ENCODE measurements at places on chromosomes 7 and 10. TPM values are rescaled to one million over a fixed set of nuclear protein-coding genes. Genes with fewer than 3 reads are reported as not detected.

DNA sequence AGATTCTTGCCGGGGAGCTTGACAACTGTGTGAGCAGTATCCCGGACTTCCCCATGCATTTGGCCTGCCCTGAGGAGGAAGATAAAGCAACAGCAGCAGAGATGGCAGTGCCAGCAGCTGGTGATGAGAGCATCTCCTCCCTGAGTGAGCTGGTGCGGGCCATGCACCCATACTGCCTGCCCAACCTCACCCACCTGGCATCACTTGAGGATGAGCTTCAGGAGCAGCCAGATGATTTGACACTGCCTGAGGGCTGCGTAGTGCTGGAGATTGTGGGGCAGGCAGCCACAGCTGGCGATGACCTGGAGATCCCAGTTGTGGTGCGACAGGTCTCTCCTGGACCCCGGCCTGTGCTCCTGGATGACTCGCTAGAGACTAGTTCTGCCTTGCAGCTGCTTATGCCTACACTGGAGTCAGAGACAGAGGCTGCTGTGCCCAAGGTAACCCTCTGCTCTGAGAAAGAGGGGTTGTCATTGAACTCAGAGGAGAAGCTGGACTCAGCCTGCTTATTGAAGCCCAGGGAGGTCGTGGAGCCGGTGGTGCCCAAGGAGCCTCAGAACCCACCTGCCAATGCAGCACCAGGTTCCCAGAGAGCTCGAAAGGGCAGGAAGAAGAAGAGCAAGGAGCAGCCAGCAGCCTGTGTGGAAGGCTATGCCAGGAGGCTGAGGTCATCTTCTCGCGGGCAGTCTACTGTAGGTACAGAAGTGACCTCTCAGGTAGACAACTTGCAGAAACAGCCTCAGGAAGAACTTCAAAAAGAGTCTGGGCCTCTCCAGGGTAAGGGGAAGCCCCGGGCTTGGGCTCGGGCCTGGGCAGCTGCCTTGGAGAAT is 6.7 kb downstream of the PPRC1 start:
- H3K4me1 ChIP-seq, result no peaks in the 10 kb centered on the region
- H3K36me3 ChIP-seq, result no peaks in the 10 kb centered on the region
- no peak for DNase-seq
- H3K4me3 ChIP-seq, result no peak overlapping the region
- H3K27ac ChIP-seq, result no peak overlapping the region
- no peaks in the 10 kb centered on the region for H3K27me3 ChIP-seq

The TFR2 gene
- total RNA-seq, result not detected

The CALHM3 gene
- not detected for total RNA-seq

- H3K27ac ChIP-seq, result peak overlapping the region; percentile 78
- H3K27me3 ChIP-seq, result no peaks in the 10 kb centered on the region
- H3K4me3 ChIP-seq, result peak overlapping the region; percentile 36
- no peaks in the 10 kb centered on the region for H3K36me3 ChIP-seq
- DNase-seq, result no peak
These were observed 1.2 kb downstream of the GATA3 start for GRCh38 chr10:8055420-8056349.

DNA sequence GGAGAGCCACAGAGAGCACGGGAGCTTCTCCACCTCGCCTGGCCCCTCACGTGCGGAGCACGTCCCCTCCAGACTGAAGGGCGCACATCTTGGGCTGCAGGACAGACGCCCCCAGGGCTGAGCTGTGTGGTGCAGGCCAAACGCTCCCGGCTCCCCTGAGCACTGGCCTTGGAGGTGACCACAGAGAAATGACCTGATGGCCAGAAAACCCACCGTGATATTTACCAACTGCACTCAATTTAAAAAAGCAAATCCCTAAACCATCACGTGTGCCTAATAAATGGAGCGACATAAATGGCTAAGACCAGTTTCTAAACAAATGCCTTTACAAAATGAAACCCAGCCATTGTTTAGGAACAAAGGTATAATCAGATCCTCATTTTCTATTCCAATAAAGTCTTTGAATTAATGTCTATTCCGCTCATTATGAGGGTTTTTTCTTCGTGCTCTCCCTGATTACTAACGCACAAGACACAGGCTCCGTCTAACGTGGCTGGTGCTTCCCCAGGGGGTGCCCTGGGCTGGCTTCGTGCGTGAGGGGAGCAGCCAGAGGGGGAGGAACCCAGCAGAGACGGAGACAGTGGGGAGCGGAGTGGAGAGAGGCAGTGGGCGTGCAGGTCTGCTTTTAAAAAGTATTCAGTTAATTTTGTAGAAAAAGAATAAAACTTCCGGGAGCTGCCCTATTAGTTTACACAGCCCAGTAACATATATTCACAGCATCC is 190.3 kb downstream of the DNAJB6 start:
- H3K27ac ChIP-seq, result no peak overlapping the region
- no peak overlapping the region for H3K4me3 ChIP-seq
- no peaks in the 10 kb centered on the region for H3K36me3 ChIP-seq

DNA sequence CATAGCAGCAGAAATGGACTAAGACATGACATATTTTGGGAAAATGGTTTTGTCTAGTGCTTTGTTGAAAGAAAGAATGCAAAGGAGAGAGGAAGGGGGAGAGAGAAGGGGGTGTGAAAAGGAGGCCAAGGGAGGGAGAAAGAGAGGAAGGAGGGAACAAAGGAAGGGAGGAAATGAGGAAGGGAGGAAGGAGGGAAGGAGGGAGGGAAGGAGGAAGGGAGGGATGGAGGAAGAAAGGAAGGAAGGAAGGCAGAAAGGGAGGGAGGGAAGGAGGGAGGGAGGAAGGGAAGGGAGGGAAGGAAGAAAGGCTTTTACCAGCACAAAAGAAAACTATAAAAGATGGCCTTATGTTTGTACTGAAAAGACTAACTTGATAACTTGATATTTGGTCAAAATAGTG is 65.1 kb upstream of the ST8SIA6 start:
- no peaks in the 10 kb centered on the region for H3K36me3 ChIP-seq
- H3K27ac ChIP-seq, result no peak overlapping the region
- no peak overlapping the region for H3K4me3 ChIP-seq
- no peaks in the 10 kb centered on the region for H3K27me3 ChIP-seq
- no peak for DNase-seq
- no peaks in the 10 kb centered on the region for H3K4me1 ChIP-seq

The AOC1 gene
- total RNA-seq, result 508 TPM

- H3K36me3 ChIP-seq, result no peaks in the 10 kb centered on the region
- H3K27ac ChIP-seq, result no peak overlapping the region
- no peak overlapping the region for H3K4me3 ChIP-seq
- no peaks in the 10 kb centered on the region for H3K4me1 ChIP-seq
- no peaks in the 10 kb centered on the region for H3K27me3 ChIP-seq
These were observed 62.5 kb downstream of the SGMS1 start for GRCh38 chr10:50561266-50561665.

The OR13A1 gene
- total RNA-seq, result not detected

The TRIM73 gene
- 4.9 TPM for total RNA-seq

DNA sequence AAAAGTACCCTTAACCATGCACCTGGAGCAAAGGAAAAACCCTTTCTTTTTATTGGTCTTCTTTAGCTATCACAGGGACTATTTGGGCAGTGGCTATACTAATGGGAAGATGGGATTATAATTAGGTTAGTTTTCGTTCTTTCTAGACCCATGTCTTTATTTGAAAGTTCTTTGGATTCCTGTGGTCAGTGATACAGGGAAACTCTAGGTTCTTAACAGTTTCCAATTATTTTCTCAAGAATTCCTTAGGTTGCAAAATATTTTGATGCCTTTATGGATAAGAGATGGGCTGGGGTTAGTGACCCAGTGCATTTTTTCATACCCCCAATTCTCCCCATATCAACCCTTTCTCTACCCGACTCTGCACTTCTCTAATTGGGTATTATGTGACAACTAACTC is 49.0 kb downstream of the ADD3 start:
- DNase-seq, result no peak
- H3K36me3 ChIP-seq, result no peaks in the 10 kb centered on the region
- H3K4me1 ChIP-seq, result no peaks in the 10 kb centered on the region

The KBTBD2 gene
- 22.2 TPM for total RNA-seq

DNA sequence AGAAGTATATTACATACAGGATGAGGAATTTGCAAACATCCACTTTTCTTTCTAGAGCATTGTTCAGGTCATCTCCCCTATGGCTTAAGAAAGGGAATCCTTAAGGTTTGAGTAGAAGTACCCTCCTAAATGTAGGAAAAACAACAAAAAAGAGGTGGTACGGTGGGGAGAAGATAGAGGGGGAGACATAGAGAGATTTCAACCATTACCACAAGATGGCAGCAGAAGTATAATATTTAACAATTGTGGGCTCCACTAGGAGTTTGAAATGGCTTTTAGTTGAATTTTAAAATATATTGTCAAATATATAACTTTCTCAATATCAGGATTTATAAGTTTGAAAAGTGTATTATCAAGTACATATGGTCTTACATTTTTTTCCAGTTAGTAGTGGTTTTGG is 72.7 kb upstream of the PRKG1 start:
- no peak overlapping the region for H3K27ac ChIP-seq
- no peak overlapping the region for H3K4me3 ChIP-seq
- no peak for DNase-seq
- no peaks in the 10 kb centered on the region for H3K4me1 ChIP-seq
- no peaks in the 10 kb centered on the region for H3K36me3 ChIP-seq

- peak overlapping the region; percentile 38 for H3K27ac ChIP-seq
- H3K36me3 ChIP-seq, result no peaks in the 10 kb centered on the region
- DNase-seq, result no peak
- H3K27me3 ChIP-seq, result no peaks in the 10 kb centered on the region
- no peaks in the 10 kb centered on the region for H3K4me1 ChIP-seq
These were observed 8.3 kb upstream of the SMKR1 start for GRCh38 chr7:129494041-129494440.

- no peaks in the 10 kb centered on the region for H3K4me1 ChIP-seq
- no peak overlapping the region for H3K27ac ChIP-seq
- no peaks in the 10 kb centered on the region for H3K27me3 ChIP-seq
- H3K36me3 ChIP-seq, result no peaks in the 10 kb centered on the region
- no peak for DNase-seq
These were observed 84.3 kb downstream of the SKAP2 start for GRCh38 chr7:26779978-26780595.

The GPR15LG gene
- total RNA-seq, result 69.0 TPM

All from Peyer's patch (tissue), 4 donors.